ENCODE measurements at places on chromosomes 2 and 18. TPM values are rescaled to one million over a fixed set of nuclear protein-coding genes. Genes with fewer than 3 reads are reported as not detected.

GRCh38 chr2:108936076-108936864, 52.8 kb downstream of the EDAR start:
- no peak for DNase-seq

KLHL29 gene
- 43.1 TPM for total RNA-seq

- no peak for DNase-seq
Observed at GRCh38 chr2:88698498-88699233, 7.2 kb downstream of the RPIA start.

DNA sequence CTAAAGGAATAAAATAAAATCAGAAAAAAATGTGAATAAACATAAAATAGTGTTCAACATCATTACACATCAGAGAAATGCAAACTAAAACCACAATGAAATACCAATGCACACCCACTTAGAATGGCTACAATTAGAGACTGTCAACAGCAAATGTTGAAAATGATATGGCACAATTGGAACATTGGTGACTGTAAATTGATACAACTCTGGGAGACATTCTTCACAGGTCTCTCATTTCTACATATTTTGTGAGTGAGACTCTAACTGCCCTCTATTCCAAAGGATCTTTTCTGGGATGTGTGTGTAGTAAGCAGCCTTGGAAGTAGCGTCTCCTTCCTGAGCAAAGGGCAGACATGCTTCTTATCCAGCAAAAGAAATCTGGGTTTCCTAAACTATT, 323.0 kb downstream of the FBXO15 start:
- DNase-seq, result no peak

GRCh38 chr2:75287624-75288316, 88.5 kb upstream of the TACR1 start:
- DNase-seq, result no peak

GRCh38 chr2:234632527-234633391, 135.9 kb upstream of the ARL4C start:
- DNase-seq, result no peak

GRCh38 chr2:134375935-134376334, 122.1 kb downstream of the MGAT5 start:
- peak; percentile 52 for DNase-seq

GRCh38 chr2:109382951-109383350, 230.8 kb downstream of the SEPTIN10 start:
- peak; percentile 73 for DNase-seq

DNA sequence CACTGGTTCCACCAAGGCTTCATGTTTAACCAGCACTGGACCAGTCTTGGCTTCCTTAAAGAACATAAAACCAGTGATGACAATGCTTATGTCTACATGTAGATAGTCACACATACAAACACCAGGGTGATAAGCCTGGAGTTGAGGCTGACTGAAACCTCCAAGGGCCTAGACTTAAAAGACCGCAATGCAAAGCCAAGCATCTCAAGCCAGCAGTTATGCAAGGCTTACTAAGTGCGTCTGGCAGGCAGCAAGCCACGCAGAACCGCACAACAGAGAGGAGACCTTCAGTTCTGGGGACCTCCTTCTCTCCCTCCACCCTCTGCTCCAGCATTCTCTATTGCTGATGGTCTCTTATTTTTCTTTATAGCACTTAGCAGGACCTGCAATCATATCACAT, 63.2 kb upstream of the ACAA2 start:
- no peak for DNase-seq

DNA sequence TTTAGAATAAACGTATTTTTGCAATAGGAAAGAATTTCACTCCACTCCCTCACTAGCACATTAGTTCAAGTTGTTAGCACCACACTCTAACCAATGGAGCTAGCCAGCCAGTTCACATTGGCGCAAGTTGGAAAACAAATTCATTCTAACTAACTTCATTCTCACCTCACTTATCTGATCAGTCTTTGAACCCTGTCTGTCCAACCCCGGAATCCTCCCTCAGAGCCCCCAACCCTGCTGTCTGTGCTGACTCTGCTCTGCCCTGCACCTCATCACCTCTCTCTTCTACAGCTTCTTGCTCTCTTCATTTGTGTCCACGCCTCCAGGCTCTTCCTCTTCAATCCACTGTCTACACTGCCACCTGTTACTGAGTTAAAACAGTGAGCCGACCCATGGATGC, 356.5 kb downstream of the IRS1 start:
- no peak for DNase-seq

DNA sequence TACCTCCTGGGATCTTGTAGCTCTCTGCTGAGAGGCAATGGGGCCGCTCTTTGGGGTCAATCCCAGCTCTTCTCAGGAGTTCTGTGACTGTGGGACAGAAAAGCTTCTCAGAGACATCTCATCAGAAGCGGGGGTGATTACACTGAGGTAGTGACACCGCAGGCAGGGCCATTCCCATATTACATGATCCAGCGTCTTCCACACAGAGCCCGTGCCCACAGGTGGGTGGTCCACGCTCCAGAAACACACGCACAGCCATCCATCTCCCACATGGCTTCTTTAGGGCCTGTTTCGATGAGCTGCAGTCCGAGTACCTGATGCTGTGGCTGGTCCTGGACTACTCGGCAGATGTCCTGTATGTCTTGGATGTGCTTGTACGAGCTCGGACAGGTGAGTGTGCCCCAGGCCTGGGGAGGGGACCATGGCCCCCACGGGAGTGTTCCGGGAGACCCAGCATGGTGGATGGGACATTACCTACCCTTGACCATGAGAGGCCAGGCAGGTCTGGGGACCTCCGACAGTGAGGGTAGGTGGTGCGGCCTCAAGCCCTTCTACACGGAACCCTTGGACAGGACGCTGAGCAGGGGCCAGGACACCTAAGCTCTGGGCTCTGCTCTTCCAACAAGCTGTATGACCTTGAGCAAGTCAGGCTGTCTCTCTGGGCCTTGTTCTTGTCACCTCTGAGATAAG, 45.5 kb downstream of the CNGA3 start:
- no peak for DNase-seq
